ENCODE measurements at places on chromosomes 5 and 9. TPM values are rescaled to one million over a fixed set of nuclear protein-coding genes. Genes with fewer than 3 reads are reported as not detected.

GRIA1 gene
- total RNA-seq, result 0.26 TPM

GLDC gene
- total RNA-seq, result not detected

COL15A1 gene
- total RNA-seq, result 6.7 TPM

- DNase-seq, result no peak
These were observed 10.0 kb downstream of the SLIT3 start for GRCh38 chr5:169290895-169291294.

GRCh38 chr9:101677861-101678260 is 60.6 kb downstream of the GRIN3A start:
- no peak for DNase-seq

DNA sequence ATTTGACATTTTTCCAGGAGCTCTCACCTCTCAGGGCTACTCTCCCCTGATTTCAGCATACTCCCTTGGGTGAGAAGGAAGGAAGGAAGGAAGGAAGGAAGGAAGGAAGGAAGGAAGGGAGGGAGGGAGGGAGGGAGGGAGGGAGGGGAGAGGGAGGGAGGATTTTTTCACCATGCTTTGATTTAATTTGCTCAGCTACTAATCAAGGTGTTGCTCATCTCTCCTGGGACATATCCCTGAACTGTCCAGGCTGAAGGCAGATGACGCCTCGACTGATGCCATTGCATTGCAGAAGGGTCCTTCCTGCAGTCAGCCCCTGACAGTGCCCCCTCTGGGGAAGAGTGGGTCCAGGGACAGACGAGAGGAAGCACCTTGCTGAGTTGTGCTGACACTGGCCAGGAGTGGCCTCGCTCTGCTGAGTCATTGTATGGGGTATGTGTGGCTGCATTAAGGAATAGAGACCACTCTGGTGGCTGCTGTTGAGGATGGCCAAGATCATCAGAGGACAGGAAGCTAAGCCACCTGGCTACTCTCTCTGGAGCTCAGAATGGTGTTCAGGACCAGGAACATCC is 43.6 kb upstream of the CRB2 start:
- no peak for DNase-seq

- DNase-seq, result peak; percentile 14
These were observed 92.9 kb upstream of the IER5L start for GRCh38 chr9:129270903-129271431.
